Activated CD4-positive, alpha-beta T cell treated with anti-CD3 and anti-CD28 coated beads for 24 hours (primary cell): ENCODE measurements at places on chromosomes 7 and 10.

DNA sequence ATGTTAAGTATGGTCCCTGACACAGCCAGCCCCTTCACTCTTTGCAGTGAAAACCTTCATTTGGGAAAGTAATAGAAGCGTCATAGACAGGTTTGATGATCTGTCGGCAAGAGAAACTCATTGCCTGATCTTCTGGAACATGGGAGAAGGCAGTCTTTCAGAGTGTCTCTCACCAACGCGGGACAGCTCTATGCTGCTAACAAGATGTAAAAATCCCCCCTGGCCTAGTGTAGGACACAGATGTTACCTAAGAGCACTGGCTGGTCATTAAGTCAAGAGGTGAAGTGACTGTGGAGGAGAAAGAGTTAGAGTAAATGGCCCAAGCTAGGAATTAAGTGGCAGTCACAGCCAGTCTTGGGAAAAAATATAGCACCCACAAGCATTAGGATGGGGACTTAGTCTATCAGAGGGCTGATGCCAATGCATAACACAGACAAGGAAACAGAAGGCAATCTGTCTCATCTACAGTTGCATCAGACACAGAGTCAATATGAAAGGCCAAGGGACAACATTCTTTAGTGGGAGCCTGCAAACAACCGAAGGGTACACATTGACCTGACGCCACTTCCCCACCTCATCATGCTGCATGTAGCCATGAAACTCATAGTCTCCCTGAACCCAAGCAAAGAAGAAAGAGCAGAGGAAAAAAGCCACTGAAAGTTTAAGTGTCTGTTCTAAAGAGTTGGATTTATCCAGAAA lies 69.5 kb downstream of the SORCS1 start:
- no peak for DNase-seq

DNA sequence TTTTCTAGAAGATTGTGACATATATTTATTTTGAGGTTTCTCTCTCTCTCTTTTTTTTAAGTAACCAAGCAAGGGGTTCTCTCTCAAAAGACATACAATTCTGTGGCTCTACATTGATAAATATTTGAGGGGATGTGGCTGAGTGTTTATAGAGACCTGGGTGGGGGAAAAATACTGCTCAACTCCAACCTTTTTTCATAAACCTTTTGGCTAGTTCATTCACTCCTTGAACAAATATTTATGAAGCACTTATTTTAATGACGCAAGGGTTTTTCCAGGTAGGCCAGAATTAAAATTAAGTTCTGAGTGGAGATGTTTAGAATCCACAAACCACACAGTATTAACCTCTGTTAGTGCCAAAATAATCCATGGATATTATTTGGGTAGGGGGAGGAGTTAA lies 100.2 kb downstream of the PTPRE start:
- no peak for DNase-seq

- DNase-seq: no peak
These were observed 152.0 kb downstream of the RPS24 start for GRCh38 chr10:78185693-78186055.

DNA sequence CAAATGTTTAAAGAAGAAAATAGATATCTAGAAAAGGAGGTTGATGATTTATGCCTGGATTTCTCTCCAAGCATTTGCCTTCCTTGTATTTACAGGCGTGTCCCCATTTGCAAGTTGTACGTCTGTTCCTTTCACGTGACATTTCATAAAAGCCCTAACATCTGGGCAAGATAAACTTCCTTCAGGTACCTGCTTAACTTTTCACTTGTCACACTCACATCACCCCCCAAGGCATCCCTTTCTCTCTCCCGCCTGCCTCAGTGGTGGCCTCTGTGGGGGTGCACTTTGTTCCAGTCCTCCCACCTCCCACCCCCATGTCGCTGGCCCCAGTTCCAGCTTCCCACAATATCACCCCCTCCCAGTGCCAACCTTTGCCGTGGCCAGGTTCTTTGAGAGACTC lies 6.7 kb downstream of the TWIST1 start:
- no peak for DNase-seq

DNA sequence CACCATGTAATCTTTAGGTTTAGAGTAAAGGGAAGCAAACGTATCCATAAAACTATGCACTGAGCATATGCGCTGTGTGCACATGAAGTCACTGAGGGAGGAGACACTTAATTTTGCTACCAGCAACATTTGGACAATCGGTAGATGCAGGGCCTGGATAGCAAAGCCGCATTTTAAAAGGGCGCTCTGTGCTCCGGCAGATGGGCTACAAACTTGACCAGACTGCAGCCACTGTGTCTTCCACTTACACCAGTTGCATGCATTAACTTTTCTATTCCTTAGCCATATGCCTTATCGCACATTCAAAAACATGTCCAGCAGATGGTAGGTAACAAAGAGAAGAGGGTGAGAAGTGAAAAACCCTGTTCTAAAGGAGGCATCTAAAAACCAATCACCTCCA lies 18.3 kb downstream of the FAM171A1 start:
- DNase-seq: no peak

- DNase-seq: no peak
These were observed 81.0 kb downstream of the MYL10 start for GRCh38 chr7:101547916-101548661.

DNA sequence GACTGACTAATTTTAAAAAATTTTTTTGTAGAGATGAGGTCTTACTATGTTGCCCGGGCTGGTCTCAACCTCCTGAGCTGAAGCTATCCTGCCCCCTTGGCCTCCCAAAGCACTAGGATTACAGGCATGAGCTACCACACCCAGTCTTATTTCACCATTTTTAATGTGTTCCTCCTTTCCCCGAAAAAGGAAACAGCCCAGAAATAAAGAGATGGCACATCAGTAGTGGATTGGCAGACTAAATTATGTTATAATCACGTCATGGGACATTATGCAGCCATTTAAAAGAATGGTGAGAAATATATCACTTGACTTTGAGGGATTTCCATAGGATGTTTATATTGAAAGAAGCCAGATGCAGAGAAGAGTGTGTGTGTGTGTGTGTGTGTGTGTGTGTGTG lies 40.5 kb downstream of the CAPZA2 start:
- DNase-seq: no peak

GRCh38 chr10:68721673-68722335 lies 765 bp downstream of the CCAR1 start:
- DNase-seq: no peak

DNA sequence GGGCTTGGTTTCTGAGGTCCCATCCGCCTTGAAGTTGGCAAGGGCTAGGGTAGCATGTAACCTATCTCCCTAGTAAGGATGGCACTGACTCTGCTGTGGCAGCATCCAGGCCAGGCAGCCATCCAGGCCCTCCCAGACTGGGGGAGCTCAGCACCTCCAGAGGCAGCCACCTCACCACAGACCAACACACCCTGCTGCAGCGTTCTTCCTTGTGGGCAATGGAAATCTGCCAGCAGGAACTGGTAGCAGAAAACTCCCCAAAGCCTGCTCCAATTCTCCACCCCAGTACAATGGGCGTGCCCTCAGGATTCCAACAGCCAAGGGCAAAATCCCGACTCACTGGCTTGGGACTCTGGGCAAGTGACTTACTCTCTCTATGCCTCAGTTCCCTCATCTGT lies 27.5 kb downstream of the DLG5 start:
- DNase-seq: no peak
